Activated naive CD8-positive, alpha-beta T cell treated with anti-CD3 and anti-CD28 coated beads for 36 hours (primary cell): ENCODE measurements at places on chromosomes 16 and 17. TPM values are rescaled to one million over a fixed set of nuclear protein-coding genes. Genes with fewer than 3 reads are reported as not detected.

The ACACA gene
- 76.3 TPM for total RNA-seq

The KRTAP16-1 gene
- not detected for total RNA-seq

The HASPIN gene
- 24.6 TPM for total RNA-seq

- peak; percentile 46 for DNase-seq
These were observed 14.3 kb upstream of the DYNLRB2 start for GRCh38 chr16:80526418-80527061.

GRCh38 chr17:43905400-43905984 lies 1.8 kb downstream of the MPP2 start:
- DNase-seq: no peak

DNA sequence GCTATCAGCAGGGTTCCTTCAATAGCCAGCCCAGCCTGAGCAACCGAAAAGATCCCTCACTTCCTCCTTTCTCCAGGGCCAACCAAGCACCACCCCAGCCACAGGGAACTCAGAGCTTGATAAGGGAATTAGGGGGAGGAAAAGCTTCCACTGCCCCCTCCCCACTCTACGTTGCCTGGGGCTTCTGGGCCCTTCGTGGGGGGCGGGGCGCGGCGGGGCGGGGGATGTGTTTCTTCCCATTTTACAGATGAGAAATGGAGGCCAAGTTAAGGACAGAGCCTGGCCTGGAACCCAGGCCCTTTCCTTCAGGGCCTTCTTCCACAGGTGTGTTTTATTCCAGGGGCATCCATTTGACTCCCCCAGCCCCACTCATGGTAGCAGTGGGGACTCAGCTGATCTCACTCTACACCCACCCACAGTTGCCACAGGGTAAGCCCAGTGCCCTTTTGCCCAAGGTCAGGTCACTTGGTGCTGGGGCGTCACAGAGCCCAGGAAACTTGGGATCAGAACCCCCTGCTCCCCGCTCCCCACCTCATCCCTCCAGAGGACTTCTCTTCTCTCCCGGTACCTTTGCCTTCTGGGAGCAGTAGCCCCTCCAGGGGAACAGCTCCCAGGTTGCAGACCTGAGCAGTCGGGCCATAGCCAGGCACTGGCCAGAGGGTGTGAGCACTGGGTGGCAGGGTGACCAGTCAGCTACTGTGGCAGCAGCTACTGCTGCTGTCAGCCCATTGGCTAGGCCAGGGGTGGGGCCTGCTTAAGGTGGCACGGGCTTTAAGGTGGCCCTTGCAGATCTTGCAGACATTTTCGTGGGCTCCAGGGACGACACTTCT lies at the start of gene LDHD:
Gene LDHD (minus strand): TSS at position 700 of the 830 bp plus-strand sequence. CDS start 60 bp downstream, at position 640.
- DNase-seq: no peak

GRCh38 chr17:58611331-58611730 lies 80.5 kb downstream of the TEX14 start:
- no peak for DNase-seq
